ENCODE measurements at places on chromosomes 2 and 18.

DNA sequence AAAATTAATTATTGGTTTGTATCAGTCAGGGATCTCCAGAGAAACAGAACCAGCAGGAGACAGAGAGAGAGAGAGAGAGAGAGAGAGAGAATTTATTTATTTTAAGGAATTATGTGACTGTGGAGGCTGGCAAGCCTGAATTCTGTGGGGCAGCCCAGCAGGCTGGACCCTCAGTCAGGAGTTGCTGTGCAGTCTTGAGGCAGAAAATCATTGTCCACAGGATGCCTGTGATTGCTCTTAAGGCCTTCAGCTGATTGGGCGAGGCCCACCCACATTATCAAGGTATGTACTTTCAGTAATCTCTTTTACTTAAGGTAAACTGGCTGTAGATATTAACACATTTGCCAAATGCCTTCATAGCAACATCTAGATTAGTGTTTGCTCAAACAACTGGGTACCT is 155.3 kb downstream of the SEPTIN10 start:
- no peak for DNase-seq

DNA sequence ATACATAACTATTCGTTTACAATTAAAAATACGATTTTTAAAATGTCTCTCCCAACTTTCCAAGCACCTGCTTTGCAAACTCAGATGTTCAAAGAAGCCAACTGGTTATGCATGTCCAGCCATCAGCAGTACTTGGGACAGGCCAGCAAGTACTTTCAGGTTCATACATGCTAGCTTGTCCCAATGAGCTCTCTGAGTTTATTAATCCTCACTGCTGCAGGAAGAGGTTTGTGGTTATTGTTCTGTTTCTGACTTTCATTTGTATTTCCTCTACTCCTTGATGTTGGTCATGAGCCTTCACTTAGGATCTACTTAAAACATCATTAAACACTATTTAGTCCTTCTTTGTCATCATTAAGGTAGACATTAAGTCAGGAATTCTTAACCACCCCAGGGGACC is 374.1 kb downstream of the LRATD1 start:
- no peak for DNase-seq

DNA sequence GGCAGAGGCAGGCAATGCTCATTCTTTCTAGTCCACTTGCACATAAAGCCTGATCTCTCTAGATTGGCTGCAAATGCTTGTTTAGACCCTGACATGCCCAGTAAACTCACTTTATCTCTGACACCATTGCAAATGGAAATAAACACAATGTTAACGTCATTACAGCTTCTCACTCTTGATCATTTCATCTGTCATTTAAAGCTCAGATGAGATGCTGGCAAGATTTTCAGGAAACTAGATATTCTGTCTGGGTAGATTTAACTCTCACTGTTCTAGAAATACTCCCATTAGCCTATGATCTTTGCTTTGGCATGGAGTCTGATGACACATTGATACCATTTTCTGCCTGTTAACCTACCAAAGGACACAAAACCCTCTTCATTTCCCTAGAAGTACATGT is 320.7 kb upstream of the HNRNPA3 start:
- DNase-seq, result no peak

DNA sequence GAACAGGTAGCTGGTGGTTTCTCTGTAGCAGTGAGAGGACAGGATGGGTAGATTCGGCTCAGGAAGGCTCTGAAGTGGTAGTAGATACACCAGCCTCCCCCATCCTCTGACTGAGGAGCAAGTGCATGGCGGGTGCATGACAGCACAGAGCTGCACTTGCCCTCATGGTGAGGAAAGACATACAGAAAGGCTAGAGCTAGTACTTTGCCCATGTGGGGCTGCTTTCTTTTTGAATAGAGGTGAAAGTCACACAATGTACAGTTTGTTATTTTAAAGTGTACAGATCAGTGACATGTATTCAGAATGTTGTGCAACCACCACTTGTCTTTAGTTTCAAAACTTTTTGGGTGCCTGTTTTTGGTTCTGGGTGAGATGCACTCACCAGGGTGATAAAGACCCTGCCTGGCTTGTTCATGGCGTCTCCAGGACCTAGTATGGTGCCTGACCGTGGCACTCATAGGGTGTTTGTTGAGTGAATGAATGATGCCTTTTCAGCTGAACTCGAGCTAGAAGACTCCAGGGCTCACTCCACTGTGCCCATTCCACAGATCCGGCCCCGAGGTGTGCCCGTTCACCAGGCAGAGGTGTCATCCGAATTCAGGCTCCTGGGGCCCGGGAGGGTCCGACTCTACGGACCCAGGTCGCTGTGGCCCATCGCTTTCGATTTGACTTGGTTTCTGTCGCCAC is 421 bp upstream of the VAMP5 start:
- DNase-seq, result no peak

GRCh38 chr18:24112874-24113615 is 25.8 kb upstream of the CABYR start:
- DNase-seq, result no peak

GRCh38 chr2:208320686-208321085 is 54.6 kb downstream of the PIKFYVE start:
- no peak for DNase-seq

GRCh38 chr2:169585673-169586072 is 1.5 kb downstream of the PPIG start:
- no peak for DNase-seq

DNA sequence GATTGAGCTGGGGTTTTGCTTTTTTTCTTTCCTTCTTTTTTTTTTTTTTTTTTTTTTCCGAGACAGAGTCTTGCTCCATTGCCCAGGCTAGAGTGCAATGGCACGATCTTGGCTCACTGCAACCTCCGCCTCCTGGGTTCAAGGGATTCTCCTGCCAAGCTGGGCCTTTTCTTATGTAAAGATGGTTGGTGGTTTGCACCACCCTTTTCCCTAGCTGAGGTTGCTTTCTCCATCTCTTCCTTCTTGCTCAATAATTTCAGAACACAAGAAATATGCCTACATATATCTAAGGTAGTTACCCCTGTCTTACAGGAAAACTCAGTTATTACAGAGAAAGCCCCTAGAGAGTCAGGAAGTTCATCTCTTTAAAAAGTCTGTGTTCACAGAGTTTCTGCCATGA is 7.0 kb downstream of the TTC39C start:
- no peak for DNase-seq

DNA sequence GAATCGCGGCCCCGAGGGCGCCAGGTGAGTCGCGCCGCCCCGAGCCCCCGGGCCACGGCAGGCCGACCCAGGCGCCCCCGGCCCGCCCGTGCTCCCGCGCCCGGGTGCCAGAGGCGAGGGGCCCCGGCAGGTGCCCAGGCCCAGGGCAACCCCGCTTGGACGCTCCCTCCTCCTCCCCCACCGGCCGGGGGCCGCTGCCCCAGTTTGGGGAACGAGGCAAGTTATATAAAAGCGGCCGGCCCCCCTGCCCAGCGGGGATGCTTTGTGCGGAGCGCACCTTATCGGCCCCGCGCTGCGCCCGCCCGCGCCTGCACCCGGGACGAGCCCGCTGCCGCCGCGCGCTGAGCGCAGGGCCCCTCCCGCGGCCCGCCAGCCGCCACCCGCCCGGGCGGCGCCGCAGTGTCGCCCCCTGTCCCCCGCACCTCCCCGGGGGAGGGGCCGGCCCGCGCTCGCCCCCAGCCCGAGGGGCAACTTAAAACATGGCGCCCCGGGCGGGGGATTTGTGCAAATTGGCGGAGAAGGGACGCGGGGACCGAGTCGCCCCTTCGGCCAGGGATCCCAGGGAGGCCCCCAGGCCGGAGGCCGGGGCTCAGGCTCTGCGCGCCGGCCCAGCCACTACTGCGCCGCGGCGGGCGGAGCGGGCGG is 639 bp downstream of the EPB41L3 start:
- DNase-seq, result peak; percentile 23

GRCh38 chr2:85257970-85258605 is 69.7 kb downstream of the TGOLN2 start:
- DNase-seq, result no peak

DNA sequence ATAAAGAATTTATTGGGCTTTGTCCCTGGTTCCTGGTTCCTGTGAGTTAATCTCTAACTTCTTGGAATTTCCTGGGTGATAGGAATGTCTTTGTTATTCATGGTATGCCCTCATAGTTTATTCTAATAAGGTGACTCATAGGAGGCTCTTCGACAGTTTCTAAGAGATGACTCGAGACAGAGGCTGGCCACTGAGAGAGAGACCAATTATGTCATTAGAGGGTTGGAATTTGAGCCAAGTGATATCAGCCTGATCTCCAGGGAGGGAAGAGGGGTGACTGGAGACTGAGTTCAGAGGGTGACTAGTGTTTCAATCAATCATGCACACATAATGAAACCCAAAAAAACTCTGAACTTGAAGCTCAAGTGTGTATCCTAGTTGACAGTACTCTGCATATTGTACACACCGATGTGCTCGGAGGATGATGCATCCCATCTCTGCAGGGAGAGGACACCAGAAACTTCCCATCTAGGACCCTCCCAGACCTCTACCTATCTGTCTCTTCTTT is 185.7 kb downstream of the MTCL1 start:
- no peak for DNase-seq

DNA sequence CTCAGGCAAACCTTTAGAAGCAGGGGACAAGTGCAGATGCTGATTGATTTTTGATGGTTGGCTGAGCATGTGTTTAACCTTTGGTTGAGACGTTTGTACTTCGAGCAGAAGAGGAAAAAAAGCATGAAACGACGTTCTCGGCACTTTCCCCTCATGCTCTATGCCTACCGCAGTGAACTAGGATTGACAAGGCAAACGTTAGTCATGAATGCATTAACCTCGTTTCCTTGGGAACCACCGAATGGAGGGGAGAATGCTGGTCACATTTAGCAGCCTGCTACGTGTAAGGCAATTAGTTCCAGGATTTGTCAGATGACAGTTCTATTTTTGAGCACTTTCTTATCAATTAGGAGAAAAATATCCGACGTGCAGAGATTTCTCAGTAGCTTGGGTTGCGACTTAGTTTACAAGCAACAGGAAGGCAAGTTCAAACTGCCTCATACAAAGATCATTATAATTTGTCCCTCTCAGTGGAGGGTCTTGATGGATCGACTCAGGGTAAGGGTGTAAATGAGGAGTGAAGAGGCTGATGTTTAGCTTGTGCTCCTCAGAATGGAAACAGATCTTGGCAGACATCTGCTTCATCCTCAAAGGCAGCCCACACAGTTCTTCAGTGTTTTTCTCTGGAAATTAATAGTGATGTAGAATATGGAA is 47.4 kb upstream of the GPR45 start:
- no peak for DNase-seq

- no peak for DNase-seq
Measured at GRCh38 chr18:7980656-7981055, 413.5 kb downstream of the PTPRM start.

GRCh38 chr2:172046866-172047565 is 38.3 kb upstream of the DLX1 start:
- no peak for DNase-seq

GRCh38 chr2:28649481-28650265 is 102.0 kb upstream of the PPP1CB start:
- DNase-seq, result no peak

DNA sequence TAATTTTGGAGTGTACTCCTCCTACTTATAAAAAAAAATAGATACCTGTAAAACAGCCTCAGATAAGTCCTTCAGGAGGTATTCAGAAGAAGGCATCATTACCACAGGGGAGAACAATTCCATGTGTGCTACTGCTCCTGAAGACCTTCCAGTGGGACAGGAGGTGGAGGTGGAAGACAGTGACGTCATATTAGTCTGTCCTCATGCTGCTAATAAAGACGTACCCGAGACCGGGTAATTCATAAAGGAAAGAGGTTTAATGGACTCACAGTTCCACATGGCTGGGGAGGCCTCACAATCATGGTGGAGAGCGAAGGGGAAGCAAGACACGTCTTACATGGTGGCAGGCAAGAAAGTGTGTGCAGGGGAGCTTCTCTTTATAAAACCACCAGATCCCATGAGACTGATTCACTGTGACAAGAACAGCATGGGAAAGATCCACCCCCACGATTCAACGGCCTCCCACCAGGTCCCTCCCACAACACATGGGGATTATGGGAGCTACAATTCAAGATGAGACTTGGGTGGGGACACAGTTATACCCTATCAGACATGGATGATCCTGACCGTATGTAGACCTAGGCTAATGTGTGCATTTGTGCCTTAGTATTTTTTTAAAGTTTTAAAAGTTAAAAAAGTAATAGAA is 98.4 kb downstream of the NDUFA10 start:
- DNase-seq, result no peak

- no peak for DNase-seq
Measured at GRCh38 chr2:10307561-10308156, 5.0 kb downstream of the HPCAL1 start.

DNA sequence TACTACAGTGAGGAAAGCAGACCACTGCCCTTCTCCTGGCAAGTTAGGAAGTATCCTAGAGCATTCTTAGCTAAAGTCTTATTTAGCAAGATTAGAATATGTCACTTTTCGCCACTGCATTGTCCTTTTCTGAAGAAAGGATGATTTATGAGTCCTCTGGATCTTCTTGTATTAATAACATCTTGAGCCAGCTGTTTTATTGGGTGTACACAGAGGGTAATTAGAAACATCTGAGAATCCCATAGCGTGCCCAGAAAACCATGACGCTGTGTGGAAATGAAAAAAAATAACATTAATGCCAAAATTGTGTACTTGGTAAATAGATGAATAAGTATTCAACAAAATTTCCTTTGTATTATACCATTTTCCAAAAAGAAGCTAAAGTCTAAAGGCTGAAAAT is 198.7 kb downstream of the LTBP1 start:
- DNase-seq, result no peak

DNA sequence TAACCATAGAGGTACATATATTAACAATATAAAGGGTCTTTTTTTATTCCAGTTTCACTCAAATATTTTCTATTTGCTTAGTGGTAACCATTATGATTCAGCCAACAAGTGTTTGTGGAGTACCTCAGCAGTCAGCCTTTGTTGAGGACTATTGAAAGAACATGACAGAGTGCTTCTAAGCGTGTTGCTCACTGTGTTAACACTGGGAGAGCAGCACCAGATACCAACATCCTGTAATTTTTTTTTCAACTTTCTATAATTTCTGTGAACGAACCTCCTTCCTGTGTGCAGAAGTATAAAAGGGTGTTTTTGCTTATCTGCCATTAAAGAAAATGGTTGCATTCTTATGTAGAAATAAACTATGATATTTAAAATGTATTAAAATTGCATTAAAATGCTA is 239.0 kb downstream of the PHLPP1 start:
- DNase-seq, result no peak

DNA sequence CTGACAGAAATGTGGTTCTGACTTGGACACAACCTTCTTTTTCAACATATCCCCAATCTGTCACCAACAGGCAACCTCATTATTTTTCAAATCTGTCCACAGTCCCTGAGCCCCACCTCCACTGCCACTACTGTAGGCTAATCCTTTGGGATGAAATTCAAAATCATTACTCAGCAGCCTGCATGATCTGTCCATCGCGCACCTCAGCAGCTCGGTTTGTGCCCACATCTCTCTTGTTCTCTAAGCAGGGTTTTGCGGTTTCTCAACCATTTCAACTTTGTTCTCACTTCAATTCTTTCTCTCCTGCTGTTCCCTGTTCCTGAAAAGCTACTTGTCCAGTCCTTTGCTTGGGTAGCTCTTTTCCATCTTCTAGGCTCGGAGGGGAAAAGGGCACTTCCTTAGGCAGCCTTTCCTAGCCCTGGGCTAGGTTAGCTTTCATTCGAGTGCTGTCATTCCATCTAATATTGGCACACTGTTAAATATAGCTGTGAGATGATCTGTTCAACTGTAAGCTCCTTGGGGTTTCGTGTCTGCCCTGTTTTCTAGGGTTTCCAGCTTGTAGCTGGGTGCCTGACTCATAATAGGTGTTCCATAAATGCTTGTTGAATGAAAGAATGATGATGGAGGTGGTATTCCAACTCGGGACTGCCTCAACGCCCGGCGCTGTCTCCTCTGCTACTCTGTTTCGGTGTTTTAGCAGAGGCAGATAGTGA is 653 bp upstream of the ANKAR start:
- no peak for DNase-seq

GRCh38 chr2:169520896-169521295 is 11.4 kb downstream of the KLHL41 start:
- no peak for DNase-seq
